ENCODE measurements at places on chromosomes 5 and 9.

- no peak for DNase-seq
- H3K4me1 ChIP-seq = peaks cover 3% of the 10 kb centered on the region
- H3K27ac ChIP-seq = no peak overlapping the region
- H3K4me3 ChIP-seq = no peak overlapping the region
- no peaks in the 10 kb centered on the region for H3K36me3 ChIP-seq
- H3K27me3 ChIP-seq = no peaks in the 10 kb centered on the region
These were observed 22.0 kb downstream of the C9orf57 start for GRCh38 chr9:72038408-72038807.

DNA sequence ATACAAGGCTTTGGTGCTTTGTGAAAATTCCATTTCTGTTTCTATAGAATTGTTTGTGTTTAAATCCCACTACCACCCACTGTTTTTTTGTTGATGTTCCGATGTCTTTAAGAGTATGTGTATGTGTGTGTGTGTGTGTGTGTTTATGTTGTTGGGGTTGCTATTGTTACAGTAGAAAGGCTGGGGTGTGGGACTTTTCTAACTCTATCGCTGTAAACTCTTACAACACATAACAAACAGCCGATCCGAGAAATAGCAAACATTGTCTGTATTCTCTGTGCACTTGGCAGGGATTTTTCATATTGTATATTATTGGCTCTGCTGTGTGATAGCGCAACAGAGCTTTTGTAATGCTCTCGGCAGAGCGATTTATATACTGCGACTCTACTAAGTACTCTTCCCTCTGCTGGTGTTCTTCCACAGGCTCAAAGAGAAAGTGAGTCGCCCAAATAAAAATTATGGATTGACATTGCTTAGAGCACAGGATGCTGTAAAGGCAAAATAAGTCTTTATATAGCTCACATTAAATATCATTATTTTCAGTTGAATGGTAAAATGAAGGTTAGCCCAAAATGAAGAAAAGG lies 492.2 kb upstream of the ARRDC3 start:
- H3K36me3 ChIP-seq = no peaks in the 10 kb centered on the region
- H3K27ac ChIP-seq = no peak overlapping the region
- no peaks in the 10 kb centered on the region for H3K27me3 ChIP-seq
- no peak overlapping the region for H3K4me3 ChIP-seq

DNA sequence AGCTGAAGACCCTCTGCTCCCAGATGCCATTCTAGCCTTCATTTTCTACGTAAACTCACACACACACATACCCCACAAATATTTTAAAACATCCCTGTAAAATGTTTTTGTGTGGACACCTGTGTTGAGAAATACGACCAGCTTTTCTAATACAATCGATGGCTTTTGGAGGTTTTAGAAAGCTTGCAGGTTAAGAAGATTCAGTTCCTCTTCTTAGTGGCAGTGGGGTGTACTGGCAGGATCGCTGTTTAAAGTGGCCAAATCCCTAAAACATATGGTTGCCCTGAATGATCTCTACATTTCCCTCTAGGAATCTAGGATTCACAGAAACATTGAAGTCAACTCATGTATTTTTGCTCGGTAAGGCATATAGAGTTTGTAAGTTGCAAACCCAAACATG lies 236.3 kb downstream of the NSG2 start:
- DNase-seq = no peak
- H3K27ac ChIP-seq = no peak overlapping the region
- no peaks in the 10 kb centered on the region for H3K4me1 ChIP-seq
- no peak overlapping the region for H3K4me3 ChIP-seq
- H3K36me3 ChIP-seq = no peaks in the 10 kb centered on the region

GRCh38 chr5:4924577-4924976 lies 215.6 kb upstream of the ADAMTS16 start:
- no peaks in the 10 kb centered on the region for H3K4me1 ChIP-seq
- no peak overlapping the region for H3K27ac ChIP-seq
- no peak overlapping the region for H3K4me3 ChIP-seq
- H3K27me3 ChIP-seq = no peaks in the 10 kb centered on the region
- no peak for DNase-seq

- H3K36me3 ChIP-seq = peaks cover 4% of the 10 kb centered on the region
- no peaks in the 10 kb centered on the region for H3K27me3 ChIP-seq
- H3K4me3 ChIP-seq = no peak overlapping the region
- no peak overlapping the region for H3K27ac ChIP-seq
These were observed 1.0 kb downstream of the NREP start for GRCh38 chr5:111755942-111756381.

DNA sequence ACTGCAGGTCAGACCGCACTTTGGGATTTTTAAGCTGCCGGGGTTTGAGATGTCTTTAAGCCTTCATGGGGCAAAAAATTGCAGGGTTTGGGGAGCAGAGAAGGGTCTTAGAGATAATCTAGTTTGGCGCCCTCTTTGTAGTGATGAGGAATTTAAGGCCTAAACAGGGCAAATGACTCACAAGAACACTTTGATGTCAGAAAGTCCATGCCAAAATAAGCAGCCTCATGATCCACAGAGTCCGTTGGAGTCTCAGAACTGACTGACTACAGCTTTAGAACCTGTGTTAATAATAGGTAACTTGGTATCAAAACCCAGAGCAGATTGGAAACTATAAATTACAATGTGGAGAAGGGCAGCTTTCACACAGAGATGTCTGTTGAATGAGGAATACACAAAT lies 35.9 kb upstream of the PTGS1 start:
- H3K4me1 ChIP-seq = no peaks in the 10 kb centered on the region
- no peaks in the 10 kb centered on the region for H3K36me3 ChIP-seq
- H3K27ac ChIP-seq = no peak overlapping the region
- no peak for DNase-seq

DNA sequence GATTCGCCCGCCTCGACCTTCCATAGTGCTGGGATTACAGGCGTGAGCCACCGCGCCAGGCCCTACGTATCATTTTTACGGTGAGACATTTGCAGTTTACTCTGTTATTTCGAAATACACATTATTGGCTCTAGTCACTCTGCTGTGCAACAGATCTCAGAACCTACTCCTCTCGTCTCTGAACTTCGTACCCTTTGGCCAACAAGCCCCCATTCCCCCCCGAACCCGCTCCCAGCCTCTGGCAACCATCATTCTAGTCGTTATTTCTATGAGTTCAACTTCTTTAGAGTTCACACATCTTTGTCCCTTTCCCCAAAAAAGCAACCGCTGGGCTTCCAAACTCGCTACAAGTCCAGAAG lies 735 bp downstream of the PTGR1 start:
- peak; percentile 3 for DNase-seq
- H3K4me1 ChIP-seq = peaks cover 12% of the 10 kb centered on the region
- no peaks in the 10 kb centered on the region for H3K36me3 ChIP-seq
- no peak overlapping the region for H3K27ac ChIP-seq
- no peaks in the 10 kb centered on the region for H3K27me3 ChIP-seq

GRCh38 chr9:99264070-99264680 lies 42.1 kb downstream of the SEC61B start:
- no peaks in the 10 kb centered on the region for H3K36me3 ChIP-seq
- no peaks in the 10 kb centered on the region for H3K27me3 ChIP-seq

DNA sequence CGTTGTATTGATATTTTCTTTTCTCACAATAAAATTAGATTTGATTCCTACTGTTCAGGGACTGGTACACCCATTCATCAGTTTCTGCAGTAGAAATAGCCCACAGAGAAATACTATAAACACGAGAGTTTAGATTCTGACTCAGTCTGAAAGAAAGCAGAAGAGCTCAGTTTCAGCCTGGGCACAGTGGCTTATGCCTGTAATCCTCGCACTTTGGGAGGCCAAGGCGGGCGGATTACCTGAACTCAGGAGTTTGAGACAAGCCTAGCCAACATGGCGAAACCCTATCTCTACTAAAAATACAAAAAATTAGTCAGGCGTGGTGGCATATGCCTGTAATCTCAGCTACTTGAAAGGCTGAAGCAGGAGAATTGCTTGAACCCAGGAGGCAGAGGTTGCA lies 8.6 kb downstream of the ITK start:
- peaks cover 81% of the 10 kb centered on the region for H3K4me1 ChIP-seq
- peak overlapping the region; percentile 81 for H3K27ac ChIP-seq
- no peaks in the 10 kb centered on the region for H3K27me3 ChIP-seq
- no peak for DNase-seq
- H3K4me3 ChIP-seq = peak overlapping the region; percentile 68

- no peak overlapping the region for H3K4me3 ChIP-seq
- H3K27ac ChIP-seq = no peak overlapping the region
- no peaks in the 10 kb centered on the region for H3K4me1 ChIP-seq
- no peaks in the 10 kb centered on the region for H3K36me3 ChIP-seq
These were observed 432.1 kb upstream of the BRINP1 start for GRCh38 chr9:119801311-119801710.

DNA sequence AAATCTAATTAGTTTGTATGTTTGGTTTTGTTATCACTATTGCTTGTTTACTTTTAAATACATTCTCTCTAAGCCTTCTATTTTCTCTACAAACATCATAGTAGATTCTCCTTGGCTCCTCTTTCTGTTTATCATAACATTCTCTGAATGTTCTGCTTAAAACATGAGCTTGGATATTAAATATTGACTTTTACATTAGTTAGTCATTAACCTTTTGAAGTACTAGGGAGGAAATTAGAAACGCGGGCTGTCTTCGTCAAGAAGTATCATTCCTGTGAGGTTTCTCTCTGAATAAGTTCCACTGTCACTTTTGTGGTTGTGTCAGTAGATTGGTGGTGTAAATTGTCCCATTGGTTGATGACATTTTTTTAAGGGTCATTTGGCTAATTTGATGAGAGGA lies 821.5 kb downstream of the EFNA5 start:
- no peak overlapping the region for H3K27ac ChIP-seq
- H3K36me3 ChIP-seq = no peaks in the 10 kb centered on the region
- no peak overlapping the region for H3K4me3 ChIP-seq
- no peak for DNase-seq

DNA sequence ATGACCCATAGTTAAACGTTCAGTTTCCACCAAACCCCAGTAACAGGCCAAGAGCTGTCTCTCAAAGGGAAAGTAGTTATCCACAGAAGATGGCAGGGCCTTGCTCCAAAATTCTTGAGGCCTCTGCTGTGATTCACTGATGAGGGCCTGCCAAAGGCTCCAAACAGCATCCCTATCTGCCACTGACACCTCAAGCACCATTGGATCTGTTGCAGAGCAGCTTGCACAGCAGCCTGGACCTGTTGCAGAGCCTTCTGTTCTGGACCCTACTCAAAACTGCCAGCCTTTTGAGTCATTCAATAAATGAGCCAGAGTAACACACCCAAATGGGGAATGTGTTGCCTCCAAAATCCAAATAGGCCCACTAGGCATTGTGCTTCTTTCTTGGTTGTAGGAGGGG lies 741.5 kb upstream of the RGMB start:
- H3K27ac ChIP-seq = no peak overlapping the region
- no peaks in the 10 kb centered on the region for H3K27me3 ChIP-seq
- no peaks in the 10 kb centered on the region for H3K36me3 ChIP-seq

GRCh38 chr9:101269591-101270283 lies 115.1 kb downstream of the BAAT start:
- H3K4me1 ChIP-seq = no peaks in the 10 kb centered on the region
- no peak overlapping the region for H3K27ac ChIP-seq
- no peaks in the 10 kb centered on the region for H3K27me3 ChIP-seq
- H3K36me3 ChIP-seq = no peaks in the 10 kb centered on the region
- DNase-seq = no peak

DNA sequence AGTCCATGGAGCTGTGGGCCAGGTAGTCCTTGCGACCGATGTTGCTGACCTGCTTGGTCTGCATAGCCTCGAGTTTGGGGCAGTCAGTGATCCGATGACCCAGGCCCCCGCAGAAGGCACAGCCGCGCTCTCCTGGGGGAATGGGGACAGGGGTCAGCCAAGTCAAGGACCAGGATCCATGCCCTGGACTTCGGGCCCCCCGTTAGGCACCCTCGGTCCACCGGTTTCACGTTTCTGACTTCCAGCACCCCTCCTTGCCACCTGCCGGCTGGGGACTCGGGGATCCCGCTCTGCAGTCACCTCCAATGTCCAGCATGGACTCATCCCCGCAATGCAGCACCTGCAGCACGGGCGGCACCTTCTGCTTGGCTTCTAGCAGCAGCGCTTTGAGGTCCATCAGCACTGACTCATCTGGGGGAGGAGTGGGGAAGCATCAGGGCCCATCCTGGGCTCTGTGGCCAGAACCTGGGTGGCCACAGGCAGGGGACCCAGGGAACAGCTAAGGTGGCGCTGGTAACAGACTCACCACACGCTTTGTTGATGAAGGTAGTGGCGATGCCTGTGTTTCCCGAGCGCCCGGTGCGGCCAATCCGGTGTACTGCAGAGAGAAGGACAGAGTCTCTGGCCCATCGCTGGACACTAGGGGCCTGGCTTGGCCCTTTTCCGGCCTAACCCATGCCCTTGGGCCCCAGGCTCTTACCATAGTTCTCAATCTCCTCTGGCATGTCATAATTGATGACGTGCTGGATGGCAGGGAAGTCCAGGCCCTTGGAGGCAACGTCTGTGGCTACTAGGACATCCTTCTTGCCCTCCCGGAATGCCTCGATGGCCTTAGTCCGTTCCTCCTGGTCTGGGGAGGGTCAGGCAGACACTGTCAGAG lies 2.4 kb upstream of the DOK3 start:
- no peak for DNase-seq
- H3K4me1 ChIP-seq = peaks cover 9% of the 10 kb centered on the region
- no peak overlapping the region for H3K27ac ChIP-seq
- H3K27me3 ChIP-seq = no peaks in the 10 kb centered on the region

DNA sequence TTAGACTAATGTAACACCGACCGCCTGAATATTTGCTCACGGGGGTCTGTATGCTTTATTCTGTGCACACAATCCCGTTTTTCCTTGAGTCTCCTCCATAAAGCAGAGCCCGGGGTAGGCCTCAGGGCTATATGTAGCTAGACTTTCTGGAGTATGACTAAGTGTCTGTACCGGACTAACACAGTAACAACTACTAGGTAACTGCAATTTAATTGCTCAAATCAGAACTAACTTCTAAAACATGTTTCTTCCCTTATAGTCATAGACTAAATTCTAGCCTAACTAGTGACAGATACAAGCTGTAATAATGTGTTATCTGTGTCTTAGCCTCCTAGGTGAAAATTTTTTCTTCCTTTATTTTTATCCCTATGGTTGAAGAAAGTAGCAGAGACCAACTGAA lies 2.1 kb downstream of the REEP5 start:
- no peak overlapping the region for H3K27ac ChIP-seq
- H3K36me3 ChIP-seq = no peaks in the 10 kb centered on the region
- DNase-seq = no peak
- H3K27me3 ChIP-seq = no peaks in the 10 kb centered on the region
- no peak overlapping the region for H3K4me3 ChIP-seq

DNA sequence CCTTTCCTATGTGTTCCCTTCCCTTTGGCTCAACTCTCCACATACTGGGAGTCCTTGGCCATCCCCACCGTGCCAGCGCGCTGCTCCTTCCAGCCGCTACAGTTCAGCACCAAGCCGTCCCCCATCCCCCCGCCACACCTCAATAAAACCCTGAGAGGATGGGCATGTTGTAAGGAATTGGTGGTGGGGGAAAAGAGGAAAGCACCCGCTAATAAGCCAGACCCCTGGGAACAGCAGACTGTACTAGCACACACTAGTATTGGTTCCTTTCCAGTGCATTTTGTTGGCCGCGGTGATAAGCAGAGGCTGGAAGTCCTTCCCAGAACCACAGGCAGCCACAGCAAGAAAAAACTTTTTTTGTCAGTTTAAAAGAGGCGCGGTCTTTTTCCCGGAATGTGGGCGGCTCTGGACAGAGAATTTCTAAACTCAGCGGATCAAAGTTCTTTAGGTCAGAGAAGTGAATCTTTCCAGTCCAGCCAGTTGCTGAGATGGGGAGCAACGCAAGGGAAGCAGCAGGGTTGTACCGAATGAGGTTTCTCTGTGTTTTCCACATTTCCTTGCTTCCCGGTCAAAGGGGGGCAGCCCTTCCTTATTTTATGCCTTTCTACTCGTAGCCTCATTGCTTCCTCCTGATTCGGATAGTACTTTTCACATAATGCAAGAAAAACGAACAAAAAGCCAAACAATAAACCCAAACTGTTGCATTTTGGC lies 2.1 kb downstream of the CHSY3 start:
- H3K36me3 ChIP-seq = no peaks in the 10 kb centered on the region
- DNase-seq = no peak
- H3K27me3 ChIP-seq = peaks cover 6% of the 10 kb centered on the region
- no peaks in the 10 kb centered on the region for H3K4me1 ChIP-seq
